Stimulated activated naive CD8-positive, alpha-beta T cell treated with anti-CD3 and anti-CD28 coated beads, Interleukin-15, amount 100 ng/mL, for 72 hours (primary cell): ENCODE measurements at places on chromosomes 13 and 19.

DNA sequence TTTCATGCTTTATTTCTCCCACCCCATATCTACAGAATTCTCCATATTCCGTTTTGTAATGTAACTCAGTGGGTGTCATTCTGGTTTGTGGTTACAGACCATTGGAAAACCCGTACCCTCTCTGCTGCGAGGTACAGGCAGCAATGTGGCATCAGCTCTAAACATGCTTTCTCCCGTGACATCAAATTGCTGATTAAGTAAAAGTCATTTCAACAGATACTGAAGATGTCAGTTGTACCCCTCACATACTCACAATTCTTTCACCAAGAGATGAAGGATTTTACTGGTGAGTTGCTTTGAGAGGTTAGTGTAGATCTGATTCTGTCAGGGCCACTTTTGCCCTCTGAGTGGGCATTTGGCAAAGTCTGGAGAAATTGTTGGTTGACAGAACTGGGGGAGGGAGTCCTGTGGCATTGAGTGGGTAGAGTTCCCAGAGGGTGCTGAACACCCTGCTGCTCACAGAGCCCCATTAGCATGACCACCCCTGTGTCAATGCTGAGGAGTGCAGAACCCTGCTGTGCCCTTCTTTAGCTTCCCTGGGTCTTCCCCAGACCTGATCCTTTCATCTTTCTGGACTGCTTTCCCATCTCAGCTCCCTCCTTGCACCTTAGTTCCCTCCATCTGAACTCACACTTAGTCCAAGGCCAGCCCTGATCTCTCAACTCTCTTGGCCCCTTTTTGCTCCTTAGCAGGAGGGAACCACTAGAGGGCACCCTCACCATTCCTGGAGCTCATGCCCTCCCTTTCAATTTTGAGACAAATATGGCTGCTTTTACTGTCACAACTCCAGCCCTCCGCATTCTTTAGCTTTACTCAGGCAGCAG, 39.9 kb upstream of the CEACAM8 start:
- peak; percentile 53 for DNase-seq

DNA sequence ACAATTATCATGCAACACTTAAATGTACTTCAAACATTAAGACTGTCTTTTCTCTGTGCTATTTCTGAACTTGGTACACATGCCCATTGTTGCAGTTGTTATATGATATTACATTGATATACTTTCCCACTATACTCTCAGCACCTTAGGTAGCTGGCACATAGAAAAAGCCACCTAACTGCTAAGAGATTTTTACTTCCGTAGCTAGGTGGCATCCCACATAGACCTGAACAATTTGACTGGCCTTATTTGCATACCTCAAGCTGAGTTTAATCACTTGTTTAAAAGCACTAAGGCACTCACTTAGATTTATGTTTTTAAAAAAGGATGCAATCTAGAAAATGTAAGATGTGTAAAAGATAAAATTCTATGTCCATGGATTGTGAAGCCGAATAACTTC, 194.2 kb downstream of the POU4F1 start:
- no peak for DNase-seq

DNA sequence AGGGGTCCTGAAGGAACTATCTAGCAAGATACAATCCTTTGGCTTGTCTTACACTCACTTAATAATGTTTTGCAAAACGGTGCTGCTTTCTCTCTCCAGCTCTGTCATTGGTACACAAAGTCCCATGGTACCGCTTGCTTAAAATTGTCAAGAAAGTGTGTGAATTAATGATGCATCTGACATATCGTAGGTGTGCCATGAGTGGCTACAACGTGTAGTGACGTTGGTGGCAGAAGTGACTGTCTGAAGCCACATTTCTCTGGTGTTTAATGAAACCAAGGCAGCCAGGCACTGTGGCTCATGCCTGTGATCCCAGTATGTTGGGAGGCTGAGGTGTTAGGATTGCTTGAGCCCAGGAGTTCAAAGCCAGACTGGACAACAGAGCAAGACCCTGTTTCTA, 2.6 kb downstream of the HSH2D start:
- no peak for DNase-seq

GRCh38 chr13:80117515-80117914, 223.4 kb downstream of the SPRY2 start:
- DNase-seq = no peak

DNA sequence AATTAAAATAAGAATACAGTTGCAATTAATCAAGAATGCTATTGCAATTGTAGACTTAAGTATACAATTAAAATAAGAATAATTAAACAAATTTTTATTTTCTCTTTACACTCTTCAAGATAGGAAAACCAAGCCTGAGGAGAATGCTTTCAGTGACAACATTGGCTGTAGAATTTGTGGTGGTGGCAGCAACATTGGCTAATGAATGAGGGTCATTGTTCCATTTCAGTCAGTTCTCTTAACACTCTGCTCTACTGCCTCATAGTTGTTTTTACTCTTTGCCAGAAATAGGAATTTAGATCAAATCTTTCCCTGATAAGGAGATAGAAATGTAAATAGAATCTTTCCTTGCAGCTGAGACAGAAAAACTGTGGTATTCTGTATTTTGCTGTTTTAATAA, 391.6 kb downstream of the PCDH20 start:
- no peak for DNase-seq

- no peak for DNase-seq
Measured at GRCh38 chr19:39823686-39824085, 10.3 kb downstream of the DYRK1B start.
